ENCODE measurements at places on chromosomes 1 and 21.
A peak's percentile ranks its signal among the peaks of the same experiment; 100 is the strongest.

- no peak for DNase-seq
These were observed 8.3 kb downstream of the SHISAL2A start for GRCh38 chr1:52641307-52641706.

DNA sequence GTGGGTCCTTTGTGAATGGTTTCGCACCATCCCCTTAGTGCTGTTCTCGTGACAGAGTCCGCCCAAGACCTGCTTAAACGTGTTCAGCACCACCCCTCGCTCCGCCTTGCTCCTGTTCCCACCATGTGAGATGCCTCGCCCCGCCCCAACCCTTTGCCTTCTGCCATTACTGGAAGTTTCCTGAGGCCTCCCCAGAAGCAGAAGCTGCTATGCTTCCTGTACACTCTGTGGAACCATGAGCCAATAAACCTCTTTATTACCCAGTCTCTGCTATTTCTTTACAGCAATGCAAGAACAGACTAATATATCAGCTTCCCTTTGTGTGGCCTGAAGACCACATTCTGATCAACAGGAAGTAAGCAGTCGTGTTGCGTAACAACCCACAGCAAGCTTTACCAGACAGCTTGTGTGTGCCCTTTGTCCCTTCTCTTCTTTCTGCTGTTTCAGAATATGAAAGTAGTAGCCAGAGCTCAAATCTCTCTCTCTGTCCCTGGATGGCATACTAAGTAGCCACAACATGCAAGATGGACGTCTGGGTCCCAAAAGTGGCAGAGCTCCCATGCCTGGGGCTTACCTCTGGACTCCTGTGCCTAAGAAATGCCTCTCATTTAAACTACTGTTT lies 14.1 kb downstream of the HENMT1 start:
- peak; percentile 56 for DNase-seq

- no peak for DNase-seq
These were observed 187.2 kb downstream of the NTNG1 start for GRCh38 chr1:107328087-107328486.

- no peak for DNase-seq
These were observed 52.6 kb downstream of the PCNX2 start for GRCh38 chr1:233242827-233243483.

DNA sequence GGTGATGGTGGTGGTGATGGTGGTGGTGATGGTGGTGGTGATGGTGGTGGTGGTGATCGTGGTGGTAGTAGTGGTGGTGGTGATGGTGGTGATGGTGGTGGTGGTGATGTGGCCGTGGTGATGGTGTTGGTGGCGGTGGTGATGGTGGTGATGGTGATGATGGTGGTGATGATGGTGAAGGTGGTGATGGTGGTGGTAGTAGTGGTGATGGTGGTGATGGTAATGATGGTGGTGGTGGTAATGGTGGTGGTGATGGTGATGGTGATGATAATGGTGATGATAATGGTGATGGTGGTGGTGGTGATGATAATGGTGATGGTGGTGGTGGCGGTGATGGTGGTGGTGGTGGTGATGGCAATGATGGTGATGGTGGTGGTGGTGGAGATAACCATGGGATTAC lies 6.8 kb upstream of the COL6A2 start:
- DNase-seq: no peak

GRCh38 chr1:183457449-183457848 lies 14.8 kb upstream of the SMG7 start:
- no peak for DNase-seq

Data from stimulated activated CD8-positive, alpha-beta memory T cell treated with anti-CD3 and anti-CD28 coated beads, Interleukin-12 subunit alpha, Interleukin-12 subunit beta, amount 100 ng/mL, for 4 hours (primary cell).